ENCODE measurements at places on chromosomes 3 and 15. TPM values are rescaled to one million over a fixed set of nuclear protein-coding genes. Genes with fewer than 3 reads are reported as not detected.

GRCh38 chr15:40329804-40330203 is 6.3 kb downstream of the INAFM2 start:
- no peak for DNase-seq
- H3K4me3 ChIP-seq = no peak overlapping the region
- H3K36me3 ChIP-seq = no peaks in the 10 kb centered on the region
- peaks cover 52% of the 10 kb centered on the region for H3K4me1 ChIP-seq
- H3K27ac ChIP-seq = no peak overlapping the region

DNA sequence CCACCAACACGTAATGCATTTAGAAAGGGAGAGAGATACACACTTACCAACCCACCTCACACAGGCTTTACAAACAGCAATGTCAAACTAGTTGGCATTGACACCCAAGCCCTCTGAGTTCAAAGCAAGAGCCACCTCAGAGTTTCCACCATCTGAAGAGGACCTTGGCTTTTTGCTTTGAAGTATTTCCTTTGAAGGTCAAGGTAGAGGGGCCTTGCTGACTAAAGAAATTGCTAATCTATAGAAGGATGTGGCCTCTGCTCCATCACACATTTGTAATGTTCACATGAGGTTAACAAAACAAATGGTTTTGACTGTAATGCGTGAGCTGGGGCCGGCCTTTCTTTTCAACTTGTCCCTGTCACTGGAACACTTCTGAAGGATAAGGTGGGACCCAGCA is 117.7 kb downstream of the POLR2M start:
- no peak overlapping the region for H3K4me3 ChIP-seq
- DNase-seq = no peak
- H3K4me1 ChIP-seq = no peaks in the 10 kb centered on the region
- H3K27ac ChIP-seq = no peak overlapping the region

DNA sequence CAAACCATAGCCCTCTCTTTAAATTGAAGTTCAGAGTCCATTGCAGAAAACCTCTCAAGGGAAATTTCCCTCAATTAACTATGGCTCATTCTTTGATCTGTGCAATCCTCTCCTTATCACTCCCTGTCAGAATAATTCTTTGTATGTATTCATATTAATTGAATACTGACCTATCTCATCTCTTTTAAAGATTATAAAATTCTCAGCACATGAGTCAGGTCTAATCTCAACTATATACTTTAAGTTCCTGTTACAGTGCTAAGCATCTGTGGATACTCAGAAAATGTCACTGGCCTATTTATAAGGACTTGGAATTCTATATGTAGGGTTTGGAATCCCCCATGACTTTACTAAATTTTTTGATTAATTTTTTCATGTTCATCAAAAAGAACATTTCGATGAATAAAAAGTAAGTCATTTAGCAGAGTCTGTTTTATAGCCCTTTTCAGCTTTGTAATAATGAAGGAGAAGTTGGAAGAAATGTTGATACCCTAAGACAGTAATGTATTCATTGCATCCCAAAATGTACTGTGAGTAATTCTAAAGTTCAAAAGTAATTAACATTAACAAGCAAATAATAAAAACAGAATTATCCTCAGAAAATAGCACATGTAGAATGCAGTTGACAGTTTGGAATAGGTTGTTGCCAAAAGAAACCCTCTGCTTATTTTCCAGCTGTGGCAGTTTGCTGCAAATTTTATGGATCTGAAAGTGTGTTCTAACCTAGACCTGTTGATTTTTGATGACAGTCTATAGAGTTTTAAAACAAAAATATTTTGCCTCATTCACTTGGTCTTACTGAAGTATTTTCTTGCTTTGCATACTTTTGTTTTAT is 503.4 kb upstream of the CBLB start:
- DNase-seq = no peak
- no peaks in the 10 kb centered on the region for H3K27me3 ChIP-seq
- H3K27ac ChIP-seq = no peak overlapping the region

- peak overlapping the region; percentile 41 for H3K27ac ChIP-seq
- H3K27me3 ChIP-seq = no peaks in the 10 kb centered on the region
- DNase-seq = no peak
- no peak overlapping the region for H3K4me3 ChIP-seq
- no peaks in the 10 kb centered on the region for H3K36me3 ChIP-seq
Measured at GRCh38 chr3:113660458-113660857, 36.0 kb downstream of the USF3 start.

The ISLR gene
- total RNA-seq = 10.5 TPM
